CD4-positive, alpha-beta memory T cell (primary cell): ENCODE measurements at places on chromosomes 16 and 17. TPM values are rescaled to one million over a fixed set of nuclear protein-coding genes. Genes with fewer than 3 reads are reported as not detected.

DNA sequence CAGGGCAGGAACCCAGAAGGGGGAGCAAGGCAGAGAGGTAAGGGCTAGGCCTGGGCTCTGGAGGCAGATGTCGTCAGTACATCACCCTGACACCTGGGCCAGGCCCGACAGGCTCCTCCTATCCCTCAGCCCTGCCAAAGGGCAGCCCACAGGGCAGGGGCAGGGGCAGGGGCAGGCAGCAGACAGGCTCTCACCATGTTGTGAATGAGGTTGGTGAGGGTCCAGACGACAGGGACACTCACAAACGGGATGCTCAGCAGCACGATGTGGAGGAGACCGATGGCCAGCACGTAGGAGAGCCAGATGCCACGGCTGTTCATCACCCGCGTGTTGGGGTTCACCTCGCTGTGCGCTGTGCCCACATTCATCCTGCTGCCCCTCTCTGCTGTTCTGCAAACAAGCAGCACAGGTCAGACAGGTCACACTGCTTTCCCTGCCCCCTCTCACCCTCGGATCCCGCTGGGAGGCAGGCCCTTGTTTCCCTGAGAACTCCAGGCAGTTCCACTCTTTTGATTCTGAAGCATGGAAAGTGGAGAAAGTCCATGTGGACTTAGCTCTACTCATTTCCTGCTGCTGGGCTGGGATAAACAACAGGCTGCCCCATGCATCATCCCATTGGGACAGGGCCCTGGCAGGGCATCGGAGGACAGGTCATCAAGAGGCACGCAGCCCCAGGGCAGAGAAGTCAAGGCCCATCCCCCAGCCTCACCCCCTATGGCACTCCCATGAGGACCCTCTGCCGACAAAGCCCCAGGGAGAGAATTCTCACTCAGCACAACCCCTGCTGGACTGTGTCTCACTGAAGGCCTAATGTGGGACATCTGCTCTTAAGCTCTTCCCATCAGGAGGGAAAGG is 3.3 kb downstream of the ORMDL3 start:
- no peaks in the 10 kb centered on the region for H3K27me3 ChIP-seq
- no peak for DNase-seq
- H3K36me3 ChIP-seq = peaks cover 45% of the 10 kb centered on the region
- H3K4me3 ChIP-seq = no peak overlapping the region

GRCh38 chr17:54259476-54259875 is 436.7 kb downstream of the KIF2B start:
- H3K27me3 ChIP-seq = no peaks in the 10 kb centered on the region
- H3K4me1 ChIP-seq = no peaks in the 10 kb centered on the region
- H3K4me3 ChIP-seq = no peak overlapping the region
- H3K36me3 ChIP-seq = no peaks in the 10 kb centered on the region

GRCh38 chr16:72791786-72792185 is 256.1 kb downstream of the ZFHX3 start:
- no peaks in the 10 kb centered on the region for H3K27me3 ChIP-seq
- H3K27ac ChIP-seq = no peak overlapping the region
- H3K36me3 ChIP-seq = no peaks in the 10 kb centered on the region
- DNase-seq = no peak

DNA sequence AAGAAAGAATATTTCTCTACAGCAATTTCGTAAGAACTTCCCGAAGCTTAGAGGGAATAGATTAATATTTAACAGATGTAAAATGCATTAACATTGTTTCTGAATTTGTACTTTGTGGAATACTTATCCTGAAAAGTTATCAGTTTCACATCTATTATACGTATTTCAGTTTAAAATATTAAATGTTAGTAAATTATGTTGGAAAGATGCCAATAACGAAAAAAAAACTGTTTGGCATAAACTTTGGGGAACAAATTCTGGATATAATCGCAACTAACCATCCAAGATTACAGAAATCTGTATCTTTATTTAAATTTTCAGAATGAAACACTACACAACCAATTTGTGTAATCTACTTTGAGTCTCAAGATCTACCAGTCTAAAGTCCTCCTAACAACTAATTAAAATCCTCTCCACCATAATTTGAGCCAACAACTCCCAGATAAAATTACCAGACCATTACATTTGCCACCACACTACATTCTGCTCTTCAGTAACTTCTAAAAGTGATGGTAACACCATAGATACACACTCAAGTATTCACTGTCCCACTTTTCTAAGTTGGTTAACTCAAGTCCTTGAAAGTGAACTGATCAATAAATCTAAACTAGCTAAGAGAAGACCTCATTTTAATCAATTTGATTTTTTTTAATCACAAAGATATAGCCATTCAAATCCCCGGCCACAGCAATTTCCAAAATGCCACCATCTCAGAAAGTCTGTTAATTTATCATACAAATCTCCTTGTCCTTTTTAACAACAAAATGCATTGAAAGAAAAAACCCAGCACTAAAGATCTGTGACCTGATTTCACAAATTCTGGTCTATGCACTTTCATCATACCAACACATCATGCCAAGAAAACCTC is 2.0 kb downstream of the SIAH1 start:
- no peaks in the 10 kb centered on the region for H3K27me3 ChIP-seq
- no peak overlapping the region for H3K27ac ChIP-seq
- H3K4me3 ChIP-seq = peak overlapping the region; percentile 44
- no peaks in the 10 kb centered on the region for H3K36me3 ChIP-seq

- H3K36me3 ChIP-seq = no peaks in the 10 kb centered on the region
- no peak for DNase-seq
- no peak overlapping the region for H3K27ac ChIP-seq
- H3K4me1 ChIP-seq = peaks cover 51% of the 10 kb centered on the region
These were observed 2.5 kb downstream of the NCOR1 start for GRCh38 chr17:16212793-16213192.

DNA sequence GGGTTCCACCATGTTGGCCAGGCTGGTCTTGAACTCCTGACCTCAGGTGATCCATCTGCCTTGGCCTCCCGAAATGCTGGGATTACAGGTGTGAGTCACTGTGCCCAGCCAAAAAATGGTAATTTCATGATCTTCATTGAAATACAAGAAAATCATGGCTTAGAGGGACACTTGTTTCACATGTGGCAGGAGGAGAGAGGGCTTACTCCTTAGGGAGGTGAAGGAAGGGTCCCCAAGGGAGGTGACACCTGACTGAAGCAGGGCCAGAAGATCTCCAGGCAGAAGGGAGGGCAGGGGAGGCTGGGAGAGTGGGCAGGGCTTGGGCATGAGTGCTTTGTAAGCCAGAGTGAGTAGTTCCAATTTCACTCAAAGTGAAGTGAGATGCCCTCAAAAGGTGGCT is 20.0 kb upstream of the ITGAX start:
- peaks cover 4% of the 10 kb centered on the region for H3K4me1 ChIP-seq
- DNase-seq = no peak
- H3K4me3 ChIP-seq = no peak overlapping the region
- no peak overlapping the region for H3K27ac ChIP-seq
- no peaks in the 10 kb centered on the region for H3K36me3 ChIP-seq

GRCh38 chr16:65070831-65071432 is 50.9 kb downstream of the CDH11 start:
- H3K4me3 ChIP-seq = no peak overlapping the region
- H3K36me3 ChIP-seq = no peaks in the 10 kb centered on the region
- no peaks in the 10 kb centered on the region for H3K4me1 ChIP-seq
- DNase-seq = no peak

DNA sequence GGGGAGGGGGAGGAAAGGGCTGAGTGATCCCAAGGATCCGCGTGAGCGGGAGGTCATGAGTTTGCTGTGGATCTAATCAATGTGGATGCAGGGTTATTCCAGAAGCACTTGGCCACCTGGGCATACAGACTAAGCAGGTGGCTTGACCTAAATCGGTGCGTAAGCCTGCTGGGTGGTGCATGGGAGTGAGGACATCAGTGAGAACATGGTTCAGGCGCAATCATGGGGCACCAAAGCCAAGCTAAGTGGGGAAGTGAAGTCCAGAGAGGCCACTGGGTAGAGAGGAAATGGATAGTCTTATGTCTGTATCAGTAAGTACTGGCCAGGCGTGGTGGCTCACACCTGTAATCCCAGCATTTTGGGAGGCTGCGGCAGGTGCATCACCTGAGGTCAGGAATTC is 18.9 kb upstream of the MFSD6L start:
- no peaks in the 10 kb centered on the region for H3K27me3 ChIP-seq
- H3K27ac ChIP-seq = no peak overlapping the region
- H3K36me3 ChIP-seq = no peaks in the 10 kb centered on the region
- H3K4me3 ChIP-seq = no peak overlapping the region
- no peaks in the 10 kb centered on the region for H3K4me1 ChIP-seq
- DNase-seq = no peak

DNA sequence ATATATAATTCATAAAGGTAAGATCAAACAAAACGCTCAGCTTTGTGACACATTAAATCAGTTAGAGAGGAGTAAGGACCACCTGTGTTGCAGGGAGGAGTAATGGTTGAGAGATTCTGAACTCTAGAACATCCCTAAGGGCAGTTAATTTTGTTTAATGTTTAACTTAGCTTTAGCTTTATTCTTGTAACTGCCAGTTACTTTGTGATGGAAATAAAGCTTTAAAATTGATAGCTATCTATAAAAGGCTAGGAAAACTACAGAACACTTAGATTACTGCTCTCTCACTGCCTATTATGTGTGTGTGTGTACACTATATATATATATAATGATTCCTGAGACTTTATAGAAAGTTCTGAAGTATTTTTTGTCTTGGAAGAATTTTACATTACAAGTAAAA is 37.8 kb downstream of the PTRH2 start:
- no peak overlapping the region for H3K4me3 ChIP-seq
- no peak overlapping the region for H3K27ac ChIP-seq
- peaks cover 63% of the 10 kb centered on the region for H3K36me3 ChIP-seq
- DNase-seq = no peak
- H3K27me3 ChIP-seq = no peaks in the 10 kb centered on the region

DNA sequence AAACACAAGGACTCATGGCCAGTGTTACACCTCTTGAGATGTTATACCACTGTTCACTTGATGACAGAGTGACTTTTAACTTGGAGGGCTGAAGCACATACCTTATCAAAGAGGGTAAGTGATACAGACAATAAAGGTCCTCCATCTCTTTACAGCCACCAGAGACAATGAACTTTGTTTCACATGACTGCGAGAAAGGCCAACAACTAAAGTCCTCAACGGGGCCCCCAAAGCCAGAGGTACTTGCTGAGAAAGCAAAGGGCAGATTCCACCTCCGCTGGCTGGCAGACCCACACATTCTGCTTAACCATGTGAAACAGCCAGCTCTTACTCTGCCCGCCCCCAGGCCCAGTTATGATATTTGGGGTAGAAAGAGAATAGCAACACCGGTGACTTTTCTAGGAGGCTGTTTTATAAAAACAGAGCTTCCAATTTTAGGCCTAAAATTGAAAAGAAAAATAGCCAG is 21.4 kb downstream of the DCUN1D3 start:
- no peaks in the 10 kb centered on the region for H3K36me3 ChIP-seq
- H3K27ac ChIP-seq = no peak overlapping the region
- H3K4me1 ChIP-seq = peaks cover 20% of the 10 kb centered on the region
- no peak overlapping the region for H3K4me3 ChIP-seq
- no peak for DNase-seq

The CCL11 gene
- total RNA-seq = not detected

The PKMYT1 gene
- total RNA-seq = 0.79 TPM

DNA sequence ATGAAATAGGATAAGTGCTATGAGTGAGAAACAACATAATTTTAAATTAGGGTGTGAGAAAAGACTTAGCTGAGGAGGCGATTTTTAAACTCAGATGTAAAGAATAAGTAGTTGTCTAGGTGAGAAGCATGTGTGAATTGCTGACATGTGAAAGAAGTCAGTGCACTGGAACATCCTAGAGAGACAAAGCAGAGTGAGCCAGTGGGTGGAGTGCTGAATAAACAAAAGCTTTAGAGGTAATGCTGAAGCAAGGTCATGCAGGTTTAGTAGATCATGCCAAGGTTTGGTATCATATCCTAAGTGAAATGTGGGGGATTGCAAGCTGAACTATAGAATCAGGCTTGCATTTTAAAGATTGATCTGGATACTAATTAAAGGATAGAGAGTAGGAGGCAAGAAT is 89.4 kb downstream of the KIF2B start:
- DNase-seq = no peak
- no peaks in the 10 kb centered on the region for H3K4me1 ChIP-seq
- no peak overlapping the region for H3K4me3 ChIP-seq
- H3K27ac ChIP-seq = no peak overlapping the region

GRCh38 chr16:12120217-12120981 is 143.9 kb downstream of the SNX29 start:
- no peak overlapping the region for H3K4me3 ChIP-seq
- DNase-seq = no peak
- H3K27ac ChIP-seq = no peak overlapping the region
- no peaks in the 10 kb centered on the region for H3K36me3 ChIP-seq

The C1QTNF1 gene
- total RNA-seq = not detected

DNA sequence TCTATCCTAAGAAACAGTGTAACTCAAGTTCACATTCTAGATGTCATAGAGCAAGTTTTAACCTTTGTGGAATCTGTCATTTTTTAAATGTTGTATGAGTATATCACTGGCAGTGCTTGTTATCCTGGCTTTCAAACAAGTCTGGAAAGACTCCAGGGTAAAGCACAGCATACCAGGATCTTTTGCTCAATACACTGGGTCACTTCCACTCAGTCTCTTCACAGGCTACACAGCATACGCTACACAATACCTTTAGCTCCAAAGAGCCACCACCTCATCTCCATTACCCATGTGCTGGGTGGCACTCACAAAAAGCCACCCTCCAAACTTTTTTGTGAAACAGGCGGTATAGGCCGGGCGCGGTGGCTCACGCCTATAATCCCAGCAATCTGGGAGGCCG is 69.5 kb downstream of the PARN start:
- H3K4me1 ChIP-seq = no peaks in the 10 kb centered on the region
- no peak overlapping the region for H3K4me3 ChIP-seq
- no peaks in the 10 kb centered on the region for H3K27me3 ChIP-seq
- no peaks in the 10 kb centered on the region for H3K36me3 ChIP-seq
- no peak for DNase-seq

The CIITA gene
- 1.6 TPM for total RNA-seq

GRCh38 chr16:75801307-75801706 is 75.0 kb upstream of the CPHXL start:
- H3K27me3 ChIP-seq = no peaks in the 10 kb centered on the region
- H3K36me3 ChIP-seq = no peaks in the 10 kb centered on the region
- no peak overlapping the region for H3K4me3 ChIP-seq
- H3K27ac ChIP-seq = no peak overlapping the region
- H3K4me1 ChIP-seq = no peaks in the 10 kb centered on the region
- no peak for DNase-seq
